AG20443 (cell line): ENCODE measurements at places on chromosomes 12 and 14.

- DNase-seq = peak; percentile 46
Observed at GRCh38 chr12:42326541-42327226, 717 bp downstream of the PPHLN1 start.

DNA sequence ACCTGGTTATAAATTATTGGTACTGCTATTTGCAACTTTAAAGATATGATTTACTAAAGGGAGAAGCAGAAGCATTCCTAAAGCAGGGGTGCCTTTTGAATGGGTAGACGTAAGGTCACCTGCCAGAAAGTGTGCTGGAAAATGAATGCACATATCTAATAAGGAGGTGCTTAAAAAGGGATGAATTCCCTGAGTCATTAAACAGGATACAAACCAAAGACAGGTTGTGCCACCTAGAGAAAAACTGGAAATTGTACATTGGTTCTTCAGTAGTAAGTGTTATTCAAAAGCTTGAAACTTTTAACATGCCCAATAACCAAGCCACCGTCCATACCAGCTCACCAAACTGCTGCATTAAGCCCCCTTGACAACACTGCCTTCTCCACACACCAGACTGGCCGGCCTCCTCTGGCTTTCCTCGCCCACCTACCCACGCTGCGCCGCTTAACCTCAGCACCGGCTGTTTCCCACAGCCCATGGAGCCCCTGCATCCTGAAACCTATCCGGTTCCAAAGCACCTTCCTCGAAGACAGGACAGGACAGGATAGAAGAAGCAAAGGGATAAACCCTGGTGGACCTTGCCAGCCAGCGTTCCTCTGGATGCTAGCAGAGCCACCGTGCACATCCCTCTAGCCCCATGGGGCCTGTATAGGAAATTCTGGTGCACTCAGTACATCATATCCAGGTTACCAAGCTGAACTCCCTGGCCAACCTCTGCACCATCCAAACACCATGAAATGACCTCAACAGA, 201.5 kb upstream of the CAND1 start:
- DNase-seq = no peak

- DNase-seq = no peak
Observed at GRCh38 chr12:120292411-120292660, 633 bp upstream of the RNU4-2 start.

GRCh38 chr14:75626863-75627262, 33.8 kb downstream of the ERG28 start:
- no peak for DNase-seq

- peak; percentile 7 for DNase-seq
Observed at GRCh38 chr14:65594153-65594881, 181.8 kb downstream of the FUT8 start.

- no peak for DNase-seq
Observed at GRCh38 chr14:104321802-104322130, 183.4 kb downstream of the KIF26A start.

DNA sequence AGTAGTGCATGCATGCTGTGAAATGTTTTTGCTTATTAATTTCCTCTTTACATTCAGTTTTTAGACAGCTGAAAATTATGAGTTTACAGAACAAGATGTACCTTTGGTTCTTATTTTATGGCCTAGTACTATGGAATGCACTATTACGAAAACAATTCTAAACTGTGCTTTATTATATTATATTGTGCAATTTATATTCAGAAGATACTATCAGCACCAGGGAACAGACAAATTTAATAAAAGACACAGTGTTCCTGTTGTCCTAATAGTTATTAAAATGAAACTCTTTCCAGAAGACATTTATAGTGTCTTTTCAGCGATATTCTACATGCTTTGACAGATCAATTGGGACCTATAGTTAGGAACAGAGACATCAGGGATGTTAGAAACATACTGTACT, 427.3 kb downstream of the BTG1 start:
- DNase-seq = no peak

DNA sequence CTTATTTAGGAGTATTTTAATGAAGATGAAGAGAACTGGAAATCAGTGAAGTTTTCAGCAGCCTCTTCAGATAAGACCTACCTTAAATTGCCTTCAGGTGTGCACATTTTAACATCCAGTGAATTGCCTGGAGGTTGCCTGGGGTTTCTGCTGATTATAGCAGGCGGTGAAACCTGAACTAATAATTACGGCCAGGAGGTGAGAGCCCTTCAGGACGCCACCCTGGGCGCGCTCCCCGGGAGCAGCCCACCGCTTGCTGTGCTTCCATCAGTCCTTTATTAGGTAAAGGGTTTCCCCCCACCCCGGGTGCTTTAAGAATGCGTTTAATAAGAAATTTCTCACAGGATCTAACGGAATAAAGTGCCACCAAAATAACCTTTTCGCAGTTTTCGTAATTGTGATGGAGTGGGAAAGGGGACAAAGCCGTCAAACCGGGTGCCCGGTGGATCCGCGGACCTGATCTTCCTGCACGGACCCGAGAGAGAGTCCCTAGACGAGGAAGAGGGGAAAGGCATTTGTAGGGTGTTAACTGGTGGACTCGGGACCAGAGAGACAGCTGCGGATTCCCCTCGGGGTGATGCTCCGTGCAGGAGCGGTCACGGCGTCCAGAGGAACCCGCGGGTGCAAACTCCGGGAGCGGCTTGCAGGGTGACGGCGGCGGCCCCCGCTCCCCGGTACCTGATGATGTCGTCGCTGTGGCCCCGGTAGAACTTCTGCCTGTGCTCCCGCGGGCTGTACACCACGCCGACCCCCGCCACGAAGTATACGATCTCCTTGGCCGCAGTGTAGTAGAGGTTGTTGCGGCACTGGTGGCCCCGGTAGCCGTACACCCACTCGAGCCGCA, 902 bp downstream of the EML5 start:
- DNase-seq = peak; percentile 14

DNA sequence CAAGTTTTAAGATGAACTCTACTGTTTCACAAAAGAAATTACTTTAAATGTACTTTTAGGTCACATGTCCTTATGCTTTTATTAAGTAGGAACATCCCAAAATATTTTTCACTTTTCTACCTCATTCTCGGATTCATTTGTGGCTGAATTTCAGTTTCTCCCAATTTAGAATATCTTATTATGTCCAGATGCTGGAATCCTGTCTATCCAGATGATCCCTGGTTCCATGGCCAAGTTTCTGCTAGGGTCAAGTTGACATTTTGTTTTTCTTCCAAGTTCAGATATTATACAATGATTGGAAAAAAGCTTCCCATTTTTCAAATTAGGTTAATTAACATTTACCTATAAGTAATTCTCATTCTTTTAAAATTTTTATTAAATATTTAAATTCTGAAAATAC, 181.8 kb upstream of the SLC16A7 start:
- no peak for DNase-seq

- no peak for DNase-seq
Observed at GRCh38 chr12:32897281-32897610, 669 bp upstream of the PKP2 start.

GRCh38 chr12:42373669-42374068, 47.7 kb downstream of the PPHLN1 start:
- DNase-seq = no peak

DNA sequence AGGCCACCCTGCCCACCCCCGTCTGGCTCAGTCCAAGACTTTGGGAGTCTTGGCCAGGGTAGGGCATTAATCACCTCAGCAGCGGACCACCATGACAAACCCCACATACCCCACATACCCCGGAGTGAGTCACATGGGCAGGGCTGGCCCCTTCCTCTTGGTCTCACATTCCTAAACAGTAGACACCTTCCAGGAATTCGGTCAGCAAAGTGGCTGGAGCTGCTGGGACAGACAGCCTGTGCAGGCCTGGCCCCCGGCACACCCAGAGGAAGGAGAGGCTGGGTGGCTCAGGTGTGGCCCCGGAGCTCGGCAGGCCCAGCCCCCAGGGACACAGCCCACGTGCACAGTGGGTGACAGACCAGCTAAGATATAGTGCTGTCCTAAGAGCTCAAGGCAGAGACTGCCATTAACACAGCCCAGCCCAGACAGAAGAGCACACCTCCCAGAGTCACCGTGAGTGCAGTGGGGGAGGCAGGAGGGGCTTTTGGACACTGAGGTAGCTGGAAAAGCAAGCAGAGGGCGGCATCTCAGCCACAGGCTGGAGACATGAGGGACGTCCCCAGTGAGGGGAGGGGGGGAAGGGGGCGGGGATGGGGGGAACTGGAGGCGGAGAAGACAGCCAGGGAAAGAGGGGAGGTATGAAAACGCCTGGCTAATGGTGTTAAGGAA, 24.0 kb downstream of the CCDC85C start:
- DNase-seq = peak; percentile 81
